ENCODE measurements at places on chromosomes 4 and X.

- no peak for DNase-seq
Measured at GRCh38 chr4:38534344-38535045, 129.5 kb upstream of the KLF3 start.

GRCh38 chr4:134624365-134624764 is 422.8 kb upstream of the PABPC4L start:
- no peak for DNase-seq

DNA sequence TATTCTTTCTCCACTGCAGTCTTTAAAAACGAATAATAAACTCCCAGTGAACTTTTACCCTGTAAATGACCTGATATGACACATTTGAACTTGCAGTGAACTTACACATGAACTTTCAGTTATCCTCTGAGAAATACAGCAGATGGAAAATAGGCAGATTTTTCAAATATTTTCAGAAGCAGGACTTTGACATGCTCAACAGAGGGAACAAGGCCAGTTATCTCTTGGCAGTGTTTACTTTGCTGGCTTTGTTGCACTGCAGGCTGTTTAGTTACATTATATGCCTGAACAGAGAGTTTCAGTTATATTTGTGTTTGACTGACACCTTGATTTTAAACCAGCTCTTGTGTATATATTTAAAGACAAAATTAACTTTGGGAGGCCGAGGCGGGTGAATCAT is 47.6 kb upstream of the FGG start:
- no peak for DNase-seq

- DNase-seq, result no peak
Measured at GRCh38 chr4:76729980-76730379, 168.0 kb downstream of the SOWAHB start.

DNA sequence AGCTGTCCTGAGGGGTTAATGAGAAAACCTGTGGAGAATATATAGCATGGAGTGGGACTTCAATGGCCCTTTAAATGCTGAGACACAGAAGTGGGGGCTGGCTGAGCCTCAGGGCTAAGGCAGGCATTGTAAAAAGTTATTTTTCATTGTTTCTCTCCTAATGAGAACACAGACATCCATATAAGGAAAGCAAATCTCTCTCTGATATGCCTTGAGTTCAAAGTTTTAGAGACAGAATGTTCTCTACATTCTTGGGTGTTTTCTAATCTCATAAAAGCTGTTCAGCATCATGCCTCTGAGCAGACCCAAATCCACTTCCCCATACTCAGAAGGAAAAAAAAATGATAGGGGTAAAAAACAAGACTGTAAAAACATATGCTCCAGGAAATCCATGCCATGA is 16.8 kb upstream of the RAB40A start:
- DNase-seq, result no peak

DNA sequence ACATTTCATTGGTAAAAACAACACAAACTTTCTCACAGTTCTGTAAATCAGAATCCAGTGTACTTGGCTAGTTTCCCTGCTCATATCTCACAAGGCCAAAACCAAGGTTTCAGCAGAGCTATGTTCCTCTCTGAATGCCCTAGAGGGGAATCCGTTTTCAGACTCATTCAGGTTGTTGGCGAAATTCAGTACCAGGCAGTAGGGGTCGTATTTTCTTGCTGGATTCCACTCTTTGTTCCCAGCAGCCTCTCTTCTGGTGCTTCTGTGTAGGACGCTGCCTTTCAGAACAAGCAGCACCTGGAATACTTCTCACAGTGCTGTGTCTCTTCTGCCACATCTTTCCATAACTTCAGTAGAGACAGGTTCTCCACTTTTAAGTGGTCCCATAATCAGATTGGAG is 351.9 kb downstream of the PCDH18 start:
- no peak for DNase-seq

GRCh38 chrX:50707405-50707804 is 106.6 kb downstream of the SHROOM4 start:
- no peak for DNase-seq

DNA sequence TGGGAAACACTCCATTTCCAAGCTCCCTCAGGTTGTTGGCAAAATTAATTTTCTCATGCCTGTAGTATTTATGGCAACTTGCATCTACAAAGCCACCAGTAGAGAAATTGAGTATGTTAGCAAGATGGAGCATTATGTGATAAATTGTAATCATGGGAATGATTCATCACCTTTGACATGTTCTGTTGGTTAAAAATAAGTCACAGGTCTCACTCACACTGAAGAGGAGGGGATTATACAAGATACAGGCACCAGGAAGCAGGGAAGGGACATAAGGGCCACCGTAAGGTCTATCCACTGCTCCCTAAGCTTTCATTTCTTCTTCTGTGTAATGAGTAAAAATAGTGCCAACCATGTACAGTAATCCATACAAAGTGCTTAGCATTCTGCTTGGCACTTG is 313.0 kb downstream of the GBA3 start:
- DNase-seq, result no peak

DNA sequence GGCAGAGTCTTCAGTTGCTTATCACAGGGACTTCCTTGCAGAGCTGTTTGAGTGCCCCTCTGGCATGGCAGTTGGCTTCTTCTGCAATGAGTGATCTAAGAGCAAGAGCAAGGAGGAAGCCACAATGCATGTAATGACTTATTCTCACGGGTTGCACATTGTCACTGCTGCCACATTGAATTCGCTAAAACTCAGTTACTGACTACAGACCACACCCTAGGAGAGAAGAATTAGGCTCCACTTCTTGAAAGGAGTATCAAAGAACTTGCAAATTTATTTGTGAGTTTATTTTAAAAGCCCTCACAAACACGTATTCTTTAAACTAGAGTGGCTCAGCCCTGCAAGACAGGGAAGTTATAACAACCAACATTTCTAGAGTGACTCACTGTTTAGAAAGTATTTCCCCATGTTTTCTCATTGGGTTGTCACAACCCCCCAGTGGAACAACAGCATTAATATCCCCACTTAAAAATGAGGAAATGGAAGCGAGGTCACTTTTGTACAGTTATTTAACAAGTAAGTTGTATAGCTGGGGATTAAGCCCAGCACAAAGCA is 32.4 kb upstream of the RBPJ start:
- DNase-seq, result no peak

GRCh38 chr4:55437823-55438222 is 42.1 kb downstream of the TMEM165 start:
- no peak for DNase-seq

DNA sequence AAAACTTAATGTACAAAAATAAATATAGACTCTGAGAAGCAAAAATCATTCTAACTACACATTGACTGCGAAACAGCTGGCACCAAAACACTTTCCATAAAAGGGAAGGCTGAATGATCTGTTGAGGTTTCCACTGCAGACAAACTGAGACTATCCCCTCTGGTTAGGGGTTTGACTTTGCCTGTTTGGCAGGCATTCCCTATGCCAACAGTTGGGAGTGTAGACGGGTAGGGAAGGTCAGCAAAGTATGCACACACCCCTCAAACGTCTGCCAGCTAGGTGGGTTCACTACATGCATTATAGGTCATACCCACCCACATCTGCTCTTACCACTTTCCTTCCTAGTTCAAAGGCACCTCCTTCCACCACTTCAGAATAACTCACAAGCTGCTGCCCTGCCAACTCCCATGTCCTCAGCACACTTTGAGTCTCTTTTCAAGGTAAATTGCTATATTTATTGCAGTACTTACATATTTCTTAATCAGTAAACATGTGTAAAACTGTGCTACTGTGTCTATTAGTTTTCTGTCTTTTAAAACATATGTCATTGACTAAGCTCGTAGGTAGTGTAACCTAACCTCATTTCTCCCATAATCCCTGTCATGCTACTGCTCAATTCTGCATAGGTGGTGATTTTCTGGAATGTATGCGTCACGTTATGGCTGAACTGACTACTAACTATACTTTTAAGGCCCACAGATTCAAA is 12.4 kb downstream of the CTSO start:
- no peak for DNase-seq

- no peak for DNase-seq
Measured at GRCh38 chrX:44483965-44484606, 58.6 kb downstream of the FUNDC1 start.

GRCh38 chrX:29627833-29628232 is 587.5 kb upstream of the MAGEB2 start:
- no peak for DNase-seq

- no peak for DNase-seq
Measured at GRCh38 chr4:5746829-5747737, 36.1 kb downstream of the EVC start.

- DNase-seq, result no peak
Measured at GRCh38 chr4:24912252-24913118, at the start of gene CCDC149. CCDC149 (minus strand) TSS chr4:24913042; CDS start chr4:24912864, 178 bp downstream.

- no peak for DNase-seq
Measured at GRCh38 chr4:54400802-54401201, 171.7 kb downstream of the PDGFRA start.

DNA sequence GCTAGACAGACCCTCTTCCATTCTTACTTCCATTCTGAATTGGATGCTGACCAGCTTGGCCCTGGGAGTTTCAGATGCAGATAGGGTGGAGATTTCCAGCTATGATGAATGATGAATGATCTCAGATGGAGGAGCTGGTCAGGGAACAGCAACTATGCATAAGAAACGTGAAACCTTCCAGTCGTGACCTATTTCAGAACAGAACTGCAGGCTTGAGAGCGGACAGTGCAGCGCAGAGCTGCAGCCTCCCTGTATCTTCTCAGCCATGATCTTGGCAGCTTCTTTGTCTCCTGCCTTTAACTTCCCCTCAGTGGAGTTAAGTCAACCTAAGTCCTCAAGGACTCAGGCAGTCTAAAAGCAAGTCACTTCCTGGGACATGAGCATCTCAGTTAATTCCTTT is 43.3 kb upstream of the HAND2 start:
- no peak for DNase-seq

DNA sequence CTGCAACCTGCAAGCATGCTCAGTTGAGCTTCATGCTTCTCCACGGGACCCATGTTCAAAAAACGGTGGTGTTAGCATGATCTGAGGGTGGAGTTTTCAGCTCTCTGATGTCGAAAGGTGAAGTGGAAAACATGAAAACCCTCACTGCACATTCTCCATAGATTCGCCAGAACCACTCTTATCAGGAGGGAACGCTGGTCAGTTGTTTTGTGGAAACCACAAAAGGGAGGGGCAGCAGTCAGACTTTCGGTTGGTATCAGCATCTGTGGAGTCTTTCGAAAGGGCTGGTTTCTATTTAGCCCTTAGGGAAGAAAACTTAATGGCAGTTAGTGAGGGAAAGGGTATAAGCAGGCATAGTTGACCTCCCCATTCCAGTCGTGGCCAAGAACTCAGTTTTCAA is 12.6 kb downstream of the PPA2 start:
- no peak for DNase-seq

GRCh38 chrX:33087411-33087810 is 123.9 kb downstream of the DMD start:
- DNase-seq, result no peak

DNA sequence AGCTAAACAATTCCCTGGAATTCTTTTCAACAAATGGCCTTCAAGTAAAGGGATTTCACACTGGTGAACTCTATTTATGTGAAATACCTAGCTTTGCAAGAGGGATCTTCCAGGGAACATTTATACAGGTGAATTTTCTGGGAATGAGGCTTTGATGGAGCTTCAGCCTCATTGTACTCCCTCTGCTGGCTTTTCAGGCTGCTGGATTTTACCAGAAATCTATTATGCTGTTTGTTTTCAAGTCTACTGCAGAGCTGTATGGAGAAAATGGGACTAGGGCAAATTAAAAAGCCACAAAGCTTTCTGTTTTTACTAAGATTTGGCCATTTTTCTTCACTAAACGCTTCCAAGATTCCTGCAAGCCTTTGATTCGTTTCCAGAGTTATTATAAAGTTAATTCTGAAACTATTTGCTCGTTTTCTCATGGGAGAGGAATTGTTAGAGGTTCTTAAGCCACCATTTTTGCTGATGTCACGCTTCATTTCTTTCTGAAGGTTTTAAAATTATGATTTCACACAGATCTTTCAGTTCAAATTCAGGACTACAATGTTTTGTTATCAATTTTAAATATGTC is 31.6 kb downstream of the KDM6A start:
- no peak for DNase-seq

GRCh38 chr4:158824425-158825274 is 55.8 kb downstream of the FNIP2 start:
- DNase-seq, result no peak

DNA sequence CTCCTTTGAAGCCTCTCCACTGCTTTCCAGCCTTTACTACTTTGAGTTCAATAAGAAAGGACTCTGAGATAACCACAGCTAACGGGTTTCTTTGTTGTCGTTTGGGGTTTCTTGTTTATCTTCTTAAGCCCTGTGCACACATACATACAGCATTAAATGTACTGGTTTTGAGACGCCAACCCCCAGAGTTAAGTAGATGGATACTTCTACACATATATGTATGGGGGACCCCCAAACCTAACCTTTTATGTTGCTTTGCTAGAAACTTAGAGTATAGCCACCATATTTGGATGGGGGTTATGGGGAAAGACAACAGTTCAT is 697 bp downstream of the CEP135 start:
- DNase-seq, result no peak

DNA sequence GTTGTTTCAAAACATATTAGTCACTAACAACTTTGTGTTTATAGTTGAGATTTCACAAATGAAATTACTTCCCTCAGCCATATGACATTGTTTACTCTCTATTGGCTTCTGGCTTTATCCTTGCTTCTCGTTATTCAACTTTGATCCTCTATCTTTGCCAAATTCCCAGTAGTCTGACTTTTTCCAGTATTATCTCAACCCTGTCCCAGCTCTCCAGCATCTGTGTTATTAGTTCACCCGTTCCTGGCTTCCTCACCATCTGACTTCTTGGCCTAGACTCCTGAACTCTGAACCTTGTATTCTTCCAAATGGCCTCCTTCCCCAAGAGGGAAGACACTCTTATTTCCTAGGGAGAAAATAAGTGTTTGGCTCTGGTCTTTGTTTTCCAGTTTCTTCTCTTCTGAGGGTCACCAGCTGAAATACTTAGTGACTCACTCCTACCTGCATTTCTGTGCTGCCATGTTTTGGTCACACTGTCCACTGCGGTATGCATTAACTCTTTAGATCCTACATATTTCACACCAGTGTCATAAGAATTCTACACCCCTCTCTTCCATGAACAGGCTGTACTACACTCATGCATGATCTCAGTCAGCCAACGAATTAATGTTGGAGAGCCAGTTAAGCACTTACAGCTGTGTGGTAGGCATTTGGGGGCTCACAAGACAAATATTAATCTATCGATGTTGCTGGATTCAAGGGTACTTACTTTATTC is 17.0 kb upstream of the ARHGAP24 start:
- no peak for DNase-seq

GRCh38 chr4:15695729-15696128 is 7.1 kb upstream of the BST1 start:
- DNase-seq, result no peak

- no peak for DNase-seq
Measured at GRCh38 chrX:125131164-125131563, 188.5 kb upstream of the TEX13C start.

- no peak for DNase-seq
Measured at GRCh38 chr4:34258176-34258575, 1986.1 kb downstream of the ARAP2 start.

DNA sequence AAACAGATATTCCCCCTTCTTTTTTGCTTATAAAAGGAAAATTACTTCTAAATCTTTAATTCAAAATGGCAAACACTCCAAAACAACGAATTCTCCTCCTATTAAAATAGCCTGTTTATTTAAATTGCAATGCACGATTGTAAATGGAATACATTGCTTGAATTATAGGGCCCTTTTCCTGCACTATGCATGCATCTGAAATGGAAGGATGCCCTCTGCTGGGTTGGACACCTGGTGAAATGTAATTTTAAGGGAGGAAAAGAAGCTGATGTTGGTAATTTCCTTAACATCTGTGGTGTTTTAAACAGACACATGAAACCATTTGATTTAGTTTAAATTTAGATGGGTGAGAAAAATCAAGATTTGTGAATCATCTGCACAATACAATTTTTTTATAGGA is 72.8 kb downstream of the GRXCR1 start:
- DNase-seq, result no peak
